H1 (cell line): ENCODE measurements at places on chromosomes 2 and 18.

- H3K4me3 ChIP-seq = no peak overlapping the region
- H3K27me3 ChIP-seq = no peaks in the 10 kb centered on the region
- no peak overlapping the region for H3K27ac ChIP-seq
- H3K36me3 ChIP-seq = no peaks in the 10 kb centered on the region
- DNase-seq = peak; percentile 24
- no peaks in the 10 kb centered on the region for H3K4me1 ChIP-seq
Observed at GRCh38 chr2:26325851-26326250, 20.1 kb upstream of the SELENOI start.

DNA sequence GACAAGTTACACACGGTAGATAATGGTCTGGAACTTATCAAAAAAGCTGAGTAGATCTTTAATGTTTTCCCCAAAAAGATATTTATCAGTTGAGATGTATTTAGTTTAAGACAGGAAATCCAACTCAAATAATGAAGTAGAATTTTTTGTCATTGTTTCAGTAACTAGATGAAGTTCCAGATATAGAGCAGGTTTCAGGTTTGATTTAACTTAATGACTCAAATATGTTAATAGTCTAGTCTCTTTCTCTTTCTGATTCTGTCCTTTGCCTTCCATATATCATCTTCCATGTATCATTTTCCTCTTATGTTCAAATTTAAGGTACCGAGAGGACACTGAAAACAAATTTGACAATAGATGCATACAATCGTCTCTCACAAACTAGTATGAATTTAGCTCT lies 23.6 kb upstream of the DOCK10 start:
- H3K4me1 ChIP-seq = no peaks in the 10 kb centered on the region
- H3K36me3 ChIP-seq = no peaks in the 10 kb centered on the region; the same call in 1 of the 2 replicates
- H3K27me3 ChIP-seq = no peaks in the 10 kb centered on the region
- H3K27ac ChIP-seq = no peak overlapping the region
- no peak for DNase-seq

- H3K4me1 ChIP-seq = no peaks in the 10 kb centered on the region; the same call in 1 of the 2 replicates
- no peak overlapping the region for H3K4me3 ChIP-seq
- H3K27me3 ChIP-seq = no peaks in the 10 kb centered on the region
- H3K36me3 ChIP-seq = no peaks in the 10 kb centered on the region
Observed at GRCh38 chr18:60117321-60117720, 217.5 kb downstream of the PMAIP1 start.

DNA sequence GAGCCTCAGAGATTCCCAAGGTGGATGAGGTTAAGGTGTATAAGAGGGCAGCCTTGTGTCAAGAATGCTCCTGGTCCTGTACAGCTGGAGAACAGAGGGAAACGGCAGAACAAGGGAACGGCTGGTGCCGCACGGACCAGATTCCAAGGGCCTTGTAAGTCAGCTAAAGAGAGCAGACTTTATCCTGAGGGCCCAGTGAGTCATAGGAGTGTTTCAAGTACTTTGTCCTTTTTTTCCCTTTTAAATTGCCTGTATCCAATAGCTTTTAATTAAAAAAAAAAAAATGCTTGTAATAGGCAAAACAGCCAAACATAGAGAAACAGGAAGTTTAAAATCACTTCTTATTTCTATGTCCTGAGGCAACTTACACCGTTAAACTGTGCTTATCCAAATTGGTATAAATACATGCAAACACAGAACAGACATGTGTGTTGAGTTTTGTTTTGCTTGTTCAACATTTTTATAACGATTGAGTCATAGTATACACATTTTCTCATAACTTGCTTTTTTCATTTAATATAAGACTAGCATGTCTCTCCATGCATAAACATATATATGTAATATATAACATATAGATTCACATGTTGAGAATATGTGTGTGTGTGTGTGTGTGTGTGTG lies 42.1 kb upstream of the EVA1A start:
- no peaks in the 10 kb centered on the region for H3K27me3 ChIP-seq
- no peak overlapping the region for H3K4me3 ChIP-seq
- H3K36me3 ChIP-seq = no peaks in the 10 kb centered on the region
- DNase-seq = no peak
- H3K4me1 ChIP-seq = no peaks in the 10 kb centered on the region

GRCh38 chr18:74261053-74261713 lies 30.6 kb downstream of the CYB5A start:
- H3K36me3 ChIP-seq = peaks cover 9% of the 10 kb centered on the region; the same call in 1 of the 2 replicates
- H3K4me1 ChIP-seq = no peaks in the 10 kb centered on the region; the same call in none of the 2 replicates
- H3K4me3 ChIP-seq = no peak overlapping the region

DNA sequence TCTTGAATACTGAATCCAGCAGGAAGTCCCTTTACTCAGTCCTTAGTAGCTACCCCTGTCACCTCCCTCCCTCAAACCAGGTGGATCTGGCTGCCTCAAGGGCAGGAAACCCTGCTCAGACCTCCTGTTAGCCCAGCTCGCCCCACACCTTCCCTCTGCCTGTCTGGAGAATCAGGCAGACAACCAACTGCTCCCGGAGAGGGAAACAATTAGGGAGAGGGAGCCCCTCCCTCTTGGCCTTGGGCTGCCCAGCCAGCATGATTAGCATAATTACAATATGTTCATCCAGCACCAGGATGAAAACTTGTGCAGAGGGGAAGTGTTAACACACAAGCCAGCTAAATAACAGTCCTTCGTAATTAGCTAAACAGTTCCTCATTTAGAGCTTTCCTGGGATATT lies 185.5 kb downstream of the C1D start:
- H3K36me3 ChIP-seq = no peaks in the 10 kb centered on the region
- no peak overlapping the region for H3K4me3 ChIP-seq
